ENCODE measurements at places on chromosomes 1 and 21.

GRCh38 chr1:230694464-230694863 is 19.5 kb downstream of the AGT start:
- DNase-seq, result no peak

DNA sequence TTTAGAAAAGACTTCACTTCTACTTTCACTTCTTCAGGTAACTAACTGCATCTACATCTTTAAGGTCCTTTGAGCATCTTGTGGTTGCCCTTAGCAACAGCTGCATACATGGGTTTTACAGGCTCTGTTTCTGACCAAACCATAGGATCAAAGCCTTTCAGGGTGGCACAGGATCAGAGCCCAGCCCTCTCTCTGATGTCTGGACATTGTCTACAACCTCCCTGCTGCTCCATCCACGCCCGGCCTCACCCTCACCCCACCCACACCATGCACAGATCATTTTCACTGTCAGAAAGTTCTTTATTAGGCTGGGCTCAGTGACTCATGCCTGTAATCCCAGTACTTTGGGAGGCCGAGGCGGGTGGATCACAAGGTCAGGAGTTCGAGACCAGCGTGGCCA is 5.2 kb downstream of the NCF2 start:
- peak; percentile 53 for DNase-seq

GRCh38 chr1:10648689-10649516 is 147.5 kb downstream of the CASZ1 start:
- DNase-seq, result no peak

- no peak for DNase-seq
These were observed 54.1 kb upstream of the LRIG2 start for GRCh38 chr1:113018911-113019310.

- DNase-seq, result peak; percentile 95
These were observed 1.2 kb upstream of the RNF11 start for GRCh38 chr1:51234721-51235425.

- no peak for DNase-seq
These were observed 123.8 kb upstream of the COL6A1 start for GRCh38 chr21:45857761-45858160.

DNA sequence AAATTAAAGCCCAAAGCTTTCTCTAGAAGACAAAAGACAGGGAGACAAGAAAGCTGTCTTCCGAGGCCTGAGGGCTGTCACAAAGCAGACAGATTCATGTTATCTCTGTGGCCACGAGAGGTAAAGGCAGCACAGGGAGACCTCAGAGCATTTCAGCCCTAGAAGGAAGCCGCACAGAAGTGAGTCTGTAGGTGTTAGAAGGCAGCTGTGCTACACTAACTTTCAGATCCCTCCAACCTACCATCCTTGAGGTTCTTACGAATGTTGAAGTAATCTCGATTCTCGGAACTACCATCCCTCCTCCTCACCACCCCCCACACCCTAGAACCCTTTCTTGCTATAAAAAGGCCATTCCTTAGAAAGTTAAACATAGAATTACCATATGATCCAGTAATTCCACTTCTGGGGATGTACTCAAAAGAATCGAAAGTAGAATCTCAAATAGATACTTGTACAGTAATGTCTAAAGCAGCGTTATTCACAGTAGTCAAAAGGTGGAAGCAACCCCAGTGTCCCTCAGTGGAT is 21.5 kb upstream of the LYST start:
- DNase-seq, result peak; percentile 92

GRCh38 chr1:90712153-90712856 is 4.8 kb downstream of the BARHL2 start:
- no peak for DNase-seq

GRCh38 chr21:35019631-35020032 is 29.5 kb downstream of the RUNX1 start:
- DNase-seq, result no peak

GRCh38 chr1:155970531-155971167 is 7.7 kb downstream of the ARHGEF2 start:
- peak; percentile 66 for DNase-seq

- DNase-seq, result no peak
These were observed 54.9 kb downstream of the ADAMTS1 start for GRCh38 chr21:26790296-26790695.

DNA sequence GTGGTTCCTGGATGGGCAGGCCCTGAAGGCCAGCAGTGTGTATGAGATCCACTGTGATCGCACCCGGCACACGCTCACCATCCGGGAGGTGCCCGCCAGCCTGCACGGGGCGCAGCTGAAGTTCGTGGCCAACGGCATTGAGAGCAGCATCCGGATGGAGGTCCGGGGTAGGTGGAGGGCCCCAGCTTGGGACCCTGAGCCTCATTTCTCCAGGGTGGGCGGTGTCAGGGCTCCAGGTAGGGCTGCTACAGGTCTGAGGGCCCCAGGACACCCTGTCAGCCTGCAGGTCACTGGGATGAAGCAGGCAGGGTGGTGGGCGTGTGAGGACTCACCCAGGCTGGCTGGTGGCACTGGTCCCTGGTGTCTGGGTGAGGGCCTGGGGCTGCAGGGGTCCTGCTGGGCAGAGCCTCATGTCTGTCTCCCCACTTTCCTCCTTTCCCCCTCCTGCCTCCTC is 7.8 kb downstream of the OBSCN start:
- no peak for DNase-seq

- DNase-seq, result no peak
These were observed 63.0 kb downstream of the GLUL start for GRCh38 chr1:182328591-182328990.

- DNase-seq, result no peak
These were observed 16.5 kb upstream of the ADARB1 start for GRCh38 chr21:45057886-45058285.

GRCh38 chr21:38651570-38651969 is 153.3 kb upstream of the ERG start:
- no peak for DNase-seq

- DNase-seq, result no peak
These were observed 14.8 kb upstream of the ZNF436 start for GRCh38 chr1:23384312-23385058.

GRCh38 chr21:46664316-46664995 is 29.0 kb downstream of the PRMT2 start:
- DNase-seq, result no peak

- DNase-seq, result no peak
These were observed 243.1 kb downstream of the LTN1 start for GRCh38 chr21:28749536-28749935.

- peak; percentile 70 for DNase-seq
These were observed 12.5 kb upstream of the GUCA2A start for GRCh38 chr1:42176902-42177519.

DNA sequence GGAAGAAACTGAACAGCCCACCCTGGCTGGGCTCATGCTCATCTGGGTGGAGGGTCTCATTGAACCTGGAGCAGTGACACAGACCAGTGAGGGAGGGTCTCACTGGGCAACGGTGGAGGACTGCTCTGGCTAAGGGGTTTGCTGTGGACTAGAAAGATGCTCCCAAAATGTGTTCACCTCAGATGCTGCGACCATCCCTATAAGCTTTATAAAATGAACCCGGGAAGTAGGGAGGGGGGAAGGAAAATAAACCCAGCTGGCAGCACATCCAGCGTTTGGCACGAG is 34.5 kb upstream of the LBR start:
- DNase-seq, result no peak

DNA sequence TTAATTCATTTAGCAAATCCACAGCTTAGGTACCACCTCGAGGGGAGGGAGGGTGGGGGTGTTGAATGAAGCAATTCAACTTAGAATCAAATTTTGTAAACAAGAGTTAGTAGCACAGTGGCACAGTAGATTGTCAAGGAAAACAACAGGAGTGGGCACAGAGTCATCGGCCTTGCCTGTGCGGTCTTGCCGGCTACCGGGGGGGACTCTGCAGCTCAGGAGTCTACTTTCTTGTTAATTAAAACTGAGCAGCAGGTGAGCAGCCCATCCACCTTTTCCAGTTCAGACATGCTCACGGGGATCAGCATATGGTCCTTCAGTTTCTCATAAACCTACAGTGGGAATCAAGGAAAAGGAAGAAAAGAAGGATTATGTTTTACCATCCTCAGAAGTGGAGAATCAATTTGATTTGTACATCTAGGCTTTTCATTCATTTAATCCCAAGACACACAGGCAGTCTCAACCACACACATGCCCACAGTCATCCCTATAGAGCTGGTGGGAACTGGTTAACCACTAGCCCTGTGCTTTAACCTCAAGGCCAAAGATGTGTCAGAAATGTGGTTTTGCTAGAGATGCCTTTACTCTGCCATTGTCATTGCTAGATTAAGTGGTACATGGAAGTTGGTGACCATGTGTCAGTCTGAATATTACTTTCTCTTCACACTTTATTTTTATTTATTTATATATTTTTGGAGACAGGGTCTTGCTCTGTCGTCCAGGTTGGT is 45.0 kb upstream of the BCL10 start:
- DNase-seq, result peak; percentile 61

DNA sequence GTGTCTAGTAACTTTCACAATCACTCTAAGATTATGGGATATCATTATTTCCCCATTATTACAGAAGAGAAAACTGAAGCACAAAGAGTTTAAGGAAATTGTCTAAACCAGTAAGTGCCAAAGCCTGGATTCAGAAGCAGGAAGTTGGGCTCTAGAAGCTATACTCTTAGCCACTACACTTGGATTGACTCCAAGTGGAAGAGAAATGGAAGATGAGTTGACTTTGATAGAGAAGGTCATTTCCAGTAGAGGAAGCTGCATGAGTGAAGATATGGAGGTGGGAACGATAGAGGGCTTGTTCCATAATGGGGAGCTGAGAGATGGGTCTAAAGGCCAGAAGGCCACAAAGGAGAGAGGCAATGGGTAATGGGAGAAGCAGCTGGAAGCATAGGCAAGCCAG is 11.7 kb upstream of the TDRD10 start:
- DNase-seq, result no peak

GRCh38 chr1:45297666-45298356 is 28.9 kb upstream of the HPDL start:
- no peak for DNase-seq

DNA sequence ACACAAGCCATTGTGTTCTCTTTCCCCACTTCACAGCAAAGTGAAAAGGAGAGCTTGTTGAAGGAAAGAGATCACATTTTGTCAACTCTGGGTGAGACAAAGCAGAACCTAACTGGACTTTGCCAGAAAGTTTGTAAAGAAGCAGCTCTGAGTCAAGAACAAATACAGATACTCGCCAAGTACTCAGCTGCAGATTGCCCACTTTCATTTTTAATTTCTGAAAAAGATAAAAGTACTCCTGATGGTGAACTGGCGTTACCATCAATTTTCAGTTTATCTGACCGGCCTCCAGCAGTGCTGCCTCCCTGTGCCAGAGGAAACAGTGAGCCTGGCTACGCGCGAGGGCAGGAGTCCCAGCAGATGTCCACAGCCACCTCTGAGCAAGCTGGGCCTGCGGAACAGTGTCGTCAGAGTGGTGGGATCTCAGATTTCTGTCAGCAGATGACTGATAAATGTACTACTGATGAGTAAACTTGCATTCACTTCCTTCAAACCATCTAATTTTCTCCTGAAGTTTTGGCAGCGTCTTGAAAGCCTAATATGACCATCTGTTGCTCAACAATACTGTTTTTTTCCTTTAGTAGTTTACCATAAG is 43.7 kb downstream of the BACH1 start:
- DNase-seq, result peak; percentile 79

DNA sequence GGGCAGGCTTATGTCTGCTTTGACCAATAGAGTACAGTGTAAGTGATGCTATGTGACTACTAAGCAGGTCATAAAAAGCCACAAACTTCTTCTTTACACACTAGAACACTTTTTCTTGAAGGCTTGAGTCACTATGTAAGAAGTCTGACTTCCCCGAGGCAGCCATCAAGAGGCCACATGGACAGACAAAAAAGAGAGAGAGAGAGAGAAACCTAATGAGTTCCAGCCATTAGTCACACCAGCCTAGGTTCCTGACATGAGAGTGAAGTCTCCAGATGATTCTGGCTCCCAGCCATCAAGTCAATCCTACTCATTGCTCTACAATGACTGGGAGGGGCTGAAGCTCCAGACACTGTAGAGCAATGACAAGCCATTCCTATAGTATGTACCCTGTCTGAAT is 101.4 kb downstream of the LHX9 start:
- DNase-seq, result no peak

DNA sequence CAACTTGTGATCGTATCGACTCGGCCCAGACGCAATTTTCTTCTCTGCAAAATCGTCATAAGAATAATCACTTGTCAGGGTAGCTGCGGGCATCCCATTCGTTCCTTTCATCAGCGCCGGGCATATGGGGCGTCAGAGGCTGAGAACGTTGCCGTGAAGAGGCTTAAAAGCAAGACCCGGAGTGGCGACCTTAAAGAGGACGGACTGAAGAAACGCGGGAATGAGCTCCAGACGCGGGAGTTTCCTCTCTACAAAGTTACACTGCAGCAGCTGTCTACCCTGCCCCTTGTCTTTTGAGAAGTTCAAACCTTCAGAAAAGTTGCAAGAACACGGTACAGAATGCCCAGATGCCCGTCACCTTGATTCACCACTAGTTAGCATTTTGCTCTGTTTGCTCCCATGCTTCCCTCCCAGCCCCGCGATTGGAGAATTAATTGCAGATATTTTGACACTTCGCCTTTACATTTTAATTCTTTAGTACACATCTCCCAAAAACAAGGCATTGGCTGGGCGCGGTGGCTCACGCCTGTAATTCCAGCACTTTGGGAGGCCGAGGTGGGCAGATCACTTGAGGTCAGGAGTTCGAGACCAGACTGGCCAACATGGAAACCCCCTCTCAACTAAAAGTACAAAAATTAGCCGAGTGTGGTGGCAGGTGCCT is 967 bp downstream of the CENPS start:
- DNase-seq, result peak; percentile 40

GRCh38 chr21:36904093-36904666 is 62.3 kb downstream of the HLCS start:
- DNase-seq, result no peak

DNA sequence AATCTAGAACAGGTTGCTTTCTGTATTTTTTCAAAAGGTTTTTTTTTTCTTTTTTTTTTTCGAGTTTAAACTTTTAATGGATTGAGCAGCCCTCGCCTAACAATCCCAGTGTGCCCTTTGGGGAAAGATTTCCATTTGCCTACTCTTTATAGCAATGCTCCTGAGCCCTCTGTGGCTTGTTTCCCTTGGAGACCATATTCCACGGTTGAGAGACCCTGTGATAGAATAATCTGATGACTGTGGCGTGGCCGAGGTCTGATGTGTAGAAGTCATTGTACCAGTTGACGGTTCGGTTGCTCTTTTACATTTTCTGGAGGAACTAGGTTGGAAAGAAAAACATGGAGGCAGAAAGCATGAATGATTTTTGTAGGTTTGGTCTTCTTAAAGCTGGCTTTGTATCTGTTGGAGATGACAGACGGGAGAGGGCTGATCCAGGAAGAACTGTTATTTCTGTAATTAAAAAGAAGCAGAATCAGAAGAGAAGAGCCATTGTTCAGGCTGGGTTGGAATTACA is 305.7 kb upstream of the NRIP1 start:
- no peak for DNase-seq
